ENCODE measurements at places on chromosomes 4 and X.

DNA sequence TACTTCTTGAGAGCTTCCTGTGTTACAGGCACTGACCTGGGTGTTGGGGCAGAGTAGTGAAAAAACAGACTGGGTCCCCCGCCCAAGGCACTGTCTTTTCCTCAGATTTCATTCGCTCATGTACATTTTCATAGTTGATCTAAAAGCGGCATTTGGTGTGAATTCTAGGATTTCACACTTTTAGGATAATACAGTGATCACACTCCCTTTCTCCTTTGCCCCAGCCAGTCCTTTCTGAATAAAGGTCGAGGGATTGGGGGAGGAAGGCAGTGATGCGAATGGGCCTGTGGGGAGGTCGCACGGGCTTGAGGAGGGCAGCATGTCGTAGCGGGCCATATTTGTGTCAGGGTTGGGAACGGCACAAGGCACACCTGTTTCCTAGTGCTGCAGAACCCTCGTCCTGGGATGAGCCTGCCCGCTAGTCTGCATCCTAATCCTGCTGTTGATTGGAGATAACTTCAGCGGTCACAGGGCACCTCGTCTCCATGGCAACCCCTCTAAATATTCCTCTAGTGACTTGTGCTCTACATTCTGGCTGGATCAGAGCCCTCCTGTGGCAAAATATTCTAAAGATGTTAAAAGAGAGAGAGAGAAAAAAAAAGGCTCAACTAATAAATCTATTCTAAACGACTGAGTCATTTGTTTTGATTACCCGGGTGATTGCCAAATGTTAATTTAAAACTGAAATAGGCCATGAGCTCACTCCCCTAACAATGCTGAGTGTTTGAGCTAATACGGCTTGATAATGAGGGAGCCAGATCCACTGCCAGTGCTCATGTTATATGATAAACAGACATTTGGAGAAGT, 21.8 kb downstream of the FHL1 start:
- H3K4me3 ChIP-seq, result no peak overlapping the region
- DNase-seq, result no peak
- no peaks in the 10 kb centered on the region for H3K4me1 ChIP-seq
- no peaks in the 10 kb centered on the region for H3K27me3 ChIP-seq

GRCh38 chr4:150082241-150082640, 4.0 kb downstream of the DCLK2 start:
- H3K4me1 ChIP-seq, result peaks cover 20% of the 10 kb centered on the region
- no peak for DNase-seq
- H3K4me3 ChIP-seq, result no peak overlapping the region
- H3K36me3 ChIP-seq, result no peaks in the 10 kb centered on the region

DNA sequence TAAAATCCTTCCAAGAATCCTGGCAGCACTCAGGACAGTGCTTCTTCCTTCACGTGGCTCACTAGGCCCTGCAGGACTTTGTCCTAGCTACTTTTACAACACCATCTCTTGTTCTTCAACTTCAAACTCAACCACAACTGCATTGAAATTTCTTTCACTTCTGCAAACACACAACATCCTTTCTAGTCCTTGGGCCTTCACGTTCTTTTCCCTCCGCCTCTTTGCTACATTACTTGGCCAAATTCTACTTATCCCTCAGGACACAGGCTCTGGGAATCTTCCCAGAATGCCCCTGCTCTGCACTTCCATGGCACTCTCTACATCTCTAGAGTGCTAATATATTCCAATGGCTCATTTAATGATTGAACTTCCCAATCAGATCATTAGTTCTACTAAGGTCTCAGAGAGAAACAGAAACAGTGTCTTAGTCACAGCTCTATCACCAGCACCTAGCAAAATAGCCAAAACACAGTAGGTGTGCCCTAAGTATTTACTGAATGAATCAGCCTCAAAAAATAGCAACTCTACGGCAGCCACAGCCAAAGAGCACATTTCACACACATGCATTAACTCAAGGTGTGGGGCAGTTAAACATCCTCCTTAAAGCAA, 73.3 kb downstream of the MANBA start:
- no peaks in the 10 kb centered on the region for H3K27me3 ChIP-seq
- no peak overlapping the region for H3K27ac ChIP-seq

DNA sequence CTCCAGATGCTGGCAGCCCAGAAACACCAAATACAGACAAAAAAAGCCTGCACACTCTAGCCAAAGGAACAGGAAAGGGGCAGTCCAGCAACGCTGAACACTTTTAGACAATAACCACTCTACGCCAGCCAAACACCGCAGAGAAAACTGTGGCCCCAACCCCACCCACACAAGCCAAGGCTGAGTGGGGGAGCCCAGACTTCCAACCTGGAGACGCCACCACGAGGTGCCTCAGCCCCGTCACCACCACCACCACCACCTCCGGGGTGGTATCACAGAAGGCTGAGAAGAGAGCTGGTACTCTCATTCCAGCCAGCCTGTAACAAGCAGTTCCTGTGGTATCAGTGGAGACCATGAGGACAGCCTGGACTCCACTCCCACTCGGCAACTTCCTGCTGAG, 22.8 kb downstream of the MEPE start:
- no peak overlapping the region for H3K4me3 ChIP-seq
- no peaks in the 10 kb centered on the region for H3K4me1 ChIP-seq
- no peaks in the 10 kb centered on the region for H3K36me3 ChIP-seq
- DNase-seq, result no peak
- no peak overlapping the region for H3K27ac ChIP-seq

GRCh38 chr4:71304289-71304850, 34.5 kb upstream of the SLC4A4 start:
- H3K27me3 ChIP-seq, result no peaks in the 10 kb centered on the region
- no peaks in the 10 kb centered on the region for H3K4me1 ChIP-seq
- no peak overlapping the region for H3K27ac ChIP-seq
- no peak for DNase-seq
- H3K36me3 ChIP-seq, result no peaks in the 10 kb centered on the region

DNA sequence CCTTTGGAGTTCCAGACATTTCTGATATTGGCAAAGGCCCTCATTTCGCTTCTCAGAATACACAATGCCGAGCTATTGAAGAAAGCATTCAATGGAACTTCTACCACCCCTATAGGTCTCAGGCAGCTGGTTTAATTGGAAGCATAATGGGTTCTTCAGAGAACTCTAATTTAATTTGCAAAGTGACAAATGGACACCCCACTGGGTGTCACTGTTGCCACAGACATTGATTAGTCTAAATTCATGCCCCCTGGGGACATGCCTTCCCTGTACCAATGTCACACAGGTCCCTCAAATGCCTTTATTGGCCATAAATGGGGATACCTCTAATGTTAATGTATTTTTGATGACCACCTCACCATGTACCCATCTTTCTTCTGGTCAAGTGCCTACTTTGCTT, 22.9 kb upstream of the TMEM255A start:
- no peak for DNase-seq
- H3K4me3 ChIP-seq, result no peak overlapping the region
- H3K27me3 ChIP-seq, result no peaks in the 10 kb centered on the region
- H3K27ac ChIP-seq, result no peak overlapping the region
- H3K4me1 ChIP-seq, result no peaks in the 10 kb centered on the region
- no peaks in the 10 kb centered on the region for H3K36me3 ChIP-seq
